ENCODE measurements at places on chromosomes 11 and 22.

- DNase-seq, result no peak
Measured at GRCh38 chr11:122354025-122354697, 238.1 kb upstream of the BLID start.

DNA sequence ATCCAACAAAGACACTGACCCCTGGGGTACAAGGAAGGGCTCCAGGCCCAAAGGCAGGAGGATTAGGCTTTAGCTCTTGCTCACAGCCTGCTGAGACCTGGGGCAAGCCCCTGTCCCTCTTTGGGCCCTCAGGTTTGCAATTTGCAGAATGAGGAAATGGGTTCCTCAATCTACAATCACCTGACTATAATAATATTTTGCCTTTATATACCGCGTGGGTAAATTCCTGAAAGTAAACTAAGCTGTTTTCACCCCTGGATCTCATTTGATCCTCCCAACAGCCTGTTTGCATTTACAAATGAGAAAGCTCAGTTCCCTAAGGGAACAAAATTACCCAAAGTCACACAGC lies 797 bp downstream of the STARD10 start:
- no peak for DNase-seq

- DNase-seq, result no peak
Measured at GRCh38 chr22:29433856-29434255, 4.5 kb upstream of the RFPL1 start.

GRCh38 chr22:20979243-20979809 lies 2.8 kb upstream of the LZTR1 start:
- no peak for DNase-seq

DNA sequence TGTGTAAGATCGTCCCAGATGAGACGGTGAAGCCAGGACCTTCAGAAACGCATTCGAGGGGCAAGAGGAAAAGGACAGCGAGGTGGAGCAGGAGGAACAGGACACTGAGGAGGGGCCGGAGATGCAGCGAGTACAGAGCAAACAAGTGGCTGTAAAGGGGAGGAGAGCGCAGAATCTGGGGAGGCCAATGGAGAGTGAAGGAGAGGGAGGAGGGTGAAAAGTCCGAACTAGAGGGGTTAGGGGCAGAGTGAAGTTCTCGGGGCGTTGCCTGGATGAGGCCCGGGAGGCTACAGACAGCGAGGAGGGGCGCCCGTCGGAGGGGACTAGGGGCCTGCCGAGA lies 8.8 kb upstream of the PPIL2 start:
- DNase-seq, result no peak

DNA sequence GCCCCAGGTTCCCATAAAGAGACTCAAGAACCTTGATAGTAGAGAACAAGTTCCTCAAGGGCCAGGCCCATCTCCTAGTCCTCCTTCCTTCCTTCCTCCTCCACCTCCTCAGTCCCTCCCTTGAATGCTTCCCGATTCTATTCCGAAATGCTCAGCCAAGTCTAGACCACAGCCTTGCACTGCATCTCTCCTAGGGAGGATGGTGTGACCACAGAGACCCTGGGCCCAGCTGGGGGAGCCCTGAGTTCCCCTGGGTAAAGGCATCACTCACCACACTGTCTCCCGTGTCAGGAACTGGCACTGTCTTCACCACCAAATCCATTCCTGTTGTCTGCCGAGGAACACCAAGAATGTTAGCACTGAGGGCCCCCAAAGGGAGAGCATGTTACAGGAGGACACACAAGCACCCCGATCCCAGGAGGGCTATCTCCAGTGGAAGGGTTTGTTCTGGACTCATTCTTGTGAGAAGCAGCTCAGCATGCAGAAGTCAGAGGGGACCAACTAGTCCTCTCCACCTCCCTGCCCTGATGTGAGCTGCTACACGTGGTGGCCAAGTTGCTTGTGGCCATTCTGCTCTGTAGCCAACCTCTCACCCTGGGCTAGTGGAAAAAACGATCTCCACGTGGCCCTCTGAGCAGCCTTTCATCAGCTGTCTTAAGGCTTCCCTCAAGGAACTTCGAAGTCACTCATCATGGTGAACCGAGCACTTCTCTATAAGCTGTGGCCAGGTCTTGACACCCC lies 8.7 kb downstream of the IFT27 start:
- DNase-seq, result no peak

GRCh38 chr11:134468081-134468668 lies 56.1 kb upstream of the B3GAT1 start:
- no peak for DNase-seq

DNA sequence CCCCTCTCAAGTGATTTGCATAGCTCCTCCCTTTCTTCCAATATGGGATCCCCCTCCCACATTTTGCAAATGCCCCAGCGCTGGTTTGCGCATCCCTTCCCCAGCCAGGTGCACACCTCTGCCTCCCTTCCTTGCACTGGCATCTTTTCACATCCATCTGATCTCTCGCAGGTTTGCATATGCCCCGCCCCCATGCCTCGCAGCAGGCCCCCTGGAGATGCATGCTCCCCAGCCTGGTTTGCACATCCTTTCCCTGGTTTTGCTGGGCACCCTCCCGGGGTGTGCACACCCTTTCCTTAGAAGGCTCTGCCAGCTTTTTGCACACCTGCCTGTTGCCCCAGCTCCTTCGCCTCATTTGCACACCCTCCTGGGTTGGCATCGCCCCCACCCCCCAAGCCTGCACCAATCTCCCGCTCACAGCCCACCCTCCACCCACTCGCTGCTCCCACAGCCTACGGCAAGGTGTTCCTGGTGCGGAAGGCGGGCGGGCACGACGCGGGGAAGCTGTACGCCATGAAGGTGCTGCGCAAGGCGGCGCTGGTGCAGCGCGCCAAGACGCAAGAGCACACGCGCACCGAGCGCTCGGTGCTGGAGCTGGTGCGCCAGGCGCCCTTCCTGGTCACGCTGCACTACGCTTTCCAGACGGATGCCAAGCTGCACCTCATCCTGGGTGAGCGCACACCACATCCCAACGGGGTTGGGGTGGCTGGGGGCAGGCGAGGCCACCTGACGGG lies 917 bp downstream of the RPS6KA4 start:
- DNase-seq, result no peak

DNA sequence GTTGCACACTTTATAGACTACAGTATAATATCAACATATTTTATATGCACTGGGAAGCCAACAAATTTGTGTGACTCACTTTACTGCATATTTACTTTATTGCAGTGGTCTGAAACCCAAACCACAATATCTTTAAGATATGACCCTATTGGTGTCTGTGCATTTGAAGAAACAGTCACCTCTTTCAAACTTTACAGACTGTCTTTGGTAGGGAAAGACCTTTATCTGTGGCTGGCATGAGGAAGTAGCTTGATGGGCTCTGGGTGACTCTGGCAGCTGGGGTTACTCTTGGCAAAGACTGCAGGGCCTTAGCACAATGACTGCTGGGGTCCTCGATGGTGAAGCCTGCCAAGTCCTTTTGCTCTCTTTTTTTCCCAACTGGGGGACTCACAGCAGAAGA lies 21.3 kb upstream of the ABTB2 start:
- DNase-seq, result no peak

DNA sequence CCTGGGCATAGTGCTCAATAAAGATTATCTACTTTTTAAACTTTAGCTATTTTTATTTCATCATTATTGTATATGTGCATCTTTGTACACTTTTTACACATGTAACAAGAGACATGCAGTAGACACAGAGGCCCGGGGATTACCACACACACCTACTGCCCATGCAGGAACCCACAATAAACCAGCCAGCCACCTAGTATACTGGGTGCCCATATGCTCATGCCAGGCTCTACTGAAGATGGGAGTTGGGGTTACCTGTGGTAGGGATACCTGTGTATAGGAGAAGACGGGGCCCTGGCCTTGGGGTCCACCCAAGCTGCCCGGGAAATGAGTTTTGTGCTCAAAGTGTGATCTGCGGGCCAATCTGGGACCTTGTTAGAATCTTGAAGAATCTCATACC lies 31.2 kb upstream of the P2RY2 start:
- no peak for DNase-seq

DNA sequence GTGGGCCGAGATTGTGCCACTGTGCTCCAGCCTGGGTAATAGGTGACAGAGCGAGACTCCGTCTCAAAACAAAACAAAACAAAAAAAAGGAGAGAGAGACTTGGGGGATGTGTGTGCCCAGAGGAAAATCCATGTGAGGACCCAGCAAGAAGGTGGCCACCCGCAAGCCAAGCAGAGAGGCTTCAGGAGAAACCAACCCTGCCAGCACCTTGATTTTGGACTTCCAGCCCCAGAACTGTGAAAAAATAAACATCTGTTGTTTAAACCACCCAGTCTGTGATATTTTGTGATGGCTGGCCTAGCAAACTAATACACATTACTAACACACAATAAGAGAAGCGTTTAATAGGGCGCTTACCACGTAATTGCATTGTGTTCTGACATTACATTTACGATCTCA lies 21.2 kb downstream of the TXN2 start:
- DNase-seq, result no peak

DNA sequence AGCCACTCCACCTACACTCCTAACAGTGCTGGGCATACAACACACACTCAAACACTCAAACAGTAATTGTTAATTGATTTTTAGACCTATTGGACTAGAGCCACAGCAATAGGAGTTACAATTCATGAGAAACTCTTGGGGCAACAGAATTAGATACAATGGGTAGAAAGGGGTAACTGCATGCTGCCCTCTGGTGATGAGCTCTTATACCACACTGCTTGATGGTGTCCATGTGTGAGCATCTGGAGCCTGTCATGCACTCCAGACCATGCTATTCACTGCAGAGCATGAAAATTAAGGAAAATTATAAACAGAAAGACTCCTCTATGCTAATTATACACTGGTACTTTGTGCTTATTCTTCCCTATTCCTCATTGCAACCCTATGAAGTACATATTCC lies 975.5 kb upstream of the CCDC90B start:
- no peak for DNase-seq

DNA sequence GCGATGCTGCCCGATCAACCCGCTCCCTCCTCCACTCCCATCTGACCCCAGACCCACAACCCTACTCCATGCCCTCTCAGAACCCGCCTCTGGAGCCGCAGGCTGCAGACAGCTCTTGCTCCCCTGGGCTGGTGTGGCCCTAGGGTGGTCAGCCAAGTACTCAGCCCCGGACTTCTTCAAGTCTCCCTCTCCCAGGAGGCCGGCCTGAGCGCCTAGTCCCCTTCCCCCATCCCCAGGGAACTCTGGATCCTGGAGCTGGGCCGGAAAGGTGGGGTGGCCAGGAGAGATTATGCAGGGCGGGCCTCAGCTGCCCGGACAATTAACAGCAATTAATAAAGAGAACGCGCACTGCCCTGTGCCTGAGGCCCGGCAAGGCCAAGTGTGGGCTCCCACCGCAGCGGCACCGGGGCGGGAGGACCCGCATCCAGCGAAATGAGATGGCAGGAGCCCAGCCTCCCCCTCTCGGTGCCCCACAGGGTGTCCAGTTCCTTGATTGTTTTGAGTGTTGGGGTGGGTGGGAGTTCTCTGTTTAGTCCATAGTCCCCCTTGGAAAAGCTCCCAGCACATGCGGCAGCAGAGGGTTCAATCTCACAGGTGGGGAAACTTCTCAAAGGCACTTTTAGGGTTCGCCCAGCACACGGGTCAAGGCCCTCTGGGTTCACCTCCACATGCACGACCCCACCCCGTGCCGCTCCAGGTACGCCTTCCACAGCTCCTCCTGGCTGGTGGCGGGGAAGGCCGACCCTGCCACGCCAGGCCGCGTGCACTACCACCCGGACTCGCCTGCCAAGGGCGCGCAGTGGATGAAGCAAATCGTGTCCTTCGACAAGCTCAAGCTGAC lies 3.1 kb downstream of the TBX1 start:
- DNase-seq, result no peak

DNA sequence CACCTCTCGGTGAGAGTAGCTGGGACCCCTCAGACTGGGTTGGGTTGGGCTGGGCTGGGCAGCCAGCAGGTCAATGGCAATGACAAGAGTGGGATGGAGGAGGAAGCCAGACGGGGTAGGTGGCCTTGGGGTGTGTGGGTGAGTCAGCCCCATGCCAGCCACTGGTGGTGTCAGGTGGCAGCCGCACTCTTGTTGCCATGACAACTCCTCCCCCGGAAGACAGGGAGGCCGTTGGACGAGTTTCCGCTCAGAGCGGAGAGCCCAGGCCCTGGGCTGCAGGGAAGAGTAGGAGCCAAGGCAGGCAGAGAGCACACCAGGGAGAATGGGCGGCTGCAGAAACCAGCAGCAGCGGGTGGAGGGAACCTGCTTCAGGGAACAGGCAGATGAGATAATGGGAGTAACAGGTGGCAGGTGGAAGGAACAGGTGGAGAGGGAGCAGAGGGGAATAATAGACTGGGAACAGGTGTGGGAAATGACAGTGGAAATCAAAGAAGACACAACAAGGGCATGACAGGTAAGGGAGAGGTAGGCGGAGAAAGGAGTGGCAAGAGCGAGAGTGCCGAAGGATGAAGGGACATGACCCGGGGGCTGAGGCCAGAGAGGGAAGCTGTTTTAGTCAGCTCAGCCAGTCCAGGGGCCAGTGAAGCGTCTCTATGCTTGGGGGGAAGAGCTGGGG lies 8.7 kb downstream of the SPTBN2 start:
- DNase-seq, result no peak

- DNase-seq, result peak; percentile 68
Measured at GRCh38 chr11:4983841-4984240, 10.8 kb upstream of the OR51L1 start.

DNA sequence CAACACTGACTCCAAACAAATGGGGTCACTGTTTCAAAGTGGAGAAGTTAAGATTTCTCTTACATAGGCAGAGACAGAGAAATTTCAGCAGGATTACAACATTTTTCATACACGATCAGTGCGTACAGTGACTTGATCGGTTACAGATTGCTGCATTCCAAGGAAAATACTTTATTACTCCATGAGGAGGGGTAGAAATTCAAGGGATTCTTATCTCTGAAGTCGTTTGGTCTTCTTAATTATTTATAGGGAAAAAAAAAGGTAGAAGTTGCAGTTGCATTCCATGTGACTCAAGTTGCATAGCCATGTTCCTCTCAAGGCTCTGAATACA lies 10.7 kb upstream of the SMIM38 start:
- DNase-seq, result no peak

DNA sequence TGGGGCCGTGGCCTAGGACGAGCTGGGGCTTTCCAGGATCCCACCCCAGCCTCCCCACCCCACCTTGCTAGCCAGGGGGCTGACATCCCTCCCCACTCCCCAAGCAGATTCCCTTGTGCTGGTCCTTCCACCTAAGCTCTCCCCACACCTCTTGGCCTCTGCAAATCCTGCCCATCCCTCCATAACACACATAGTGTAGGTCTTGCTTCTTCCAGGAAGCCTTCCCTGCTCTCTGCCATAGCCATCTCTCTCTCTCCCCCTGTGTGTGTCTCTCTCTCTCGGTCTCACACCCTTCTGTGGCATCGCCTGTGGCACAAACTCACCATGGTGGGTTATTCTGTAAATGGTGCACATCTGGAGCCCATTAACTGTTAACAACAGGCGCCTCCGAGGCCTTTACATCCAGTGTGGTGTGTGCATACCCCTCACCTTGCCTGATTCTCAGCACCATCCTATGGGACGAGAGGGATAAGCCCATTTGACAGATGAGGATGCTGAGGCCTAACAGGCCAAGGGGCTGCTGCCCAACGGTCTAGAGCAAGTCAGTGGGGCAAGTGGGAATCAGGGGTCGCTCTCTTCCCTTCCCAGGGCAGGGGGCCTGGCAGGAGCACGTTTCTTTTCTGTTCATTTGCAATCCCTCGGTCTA lies 22.2 kb upstream of the PICK1 start:
- DNase-seq, result no peak

GRCh38 chr11:104148706-104149105 lies 15.2 kb downstream of the PDGFD start:
- DNase-seq, result no peak

Data from NCI-H524 treated with DMSO at 0.1 percent for 48 hours (cell line).